ENCODE measurements at places on chromosomes 4 and X.

DNA sequence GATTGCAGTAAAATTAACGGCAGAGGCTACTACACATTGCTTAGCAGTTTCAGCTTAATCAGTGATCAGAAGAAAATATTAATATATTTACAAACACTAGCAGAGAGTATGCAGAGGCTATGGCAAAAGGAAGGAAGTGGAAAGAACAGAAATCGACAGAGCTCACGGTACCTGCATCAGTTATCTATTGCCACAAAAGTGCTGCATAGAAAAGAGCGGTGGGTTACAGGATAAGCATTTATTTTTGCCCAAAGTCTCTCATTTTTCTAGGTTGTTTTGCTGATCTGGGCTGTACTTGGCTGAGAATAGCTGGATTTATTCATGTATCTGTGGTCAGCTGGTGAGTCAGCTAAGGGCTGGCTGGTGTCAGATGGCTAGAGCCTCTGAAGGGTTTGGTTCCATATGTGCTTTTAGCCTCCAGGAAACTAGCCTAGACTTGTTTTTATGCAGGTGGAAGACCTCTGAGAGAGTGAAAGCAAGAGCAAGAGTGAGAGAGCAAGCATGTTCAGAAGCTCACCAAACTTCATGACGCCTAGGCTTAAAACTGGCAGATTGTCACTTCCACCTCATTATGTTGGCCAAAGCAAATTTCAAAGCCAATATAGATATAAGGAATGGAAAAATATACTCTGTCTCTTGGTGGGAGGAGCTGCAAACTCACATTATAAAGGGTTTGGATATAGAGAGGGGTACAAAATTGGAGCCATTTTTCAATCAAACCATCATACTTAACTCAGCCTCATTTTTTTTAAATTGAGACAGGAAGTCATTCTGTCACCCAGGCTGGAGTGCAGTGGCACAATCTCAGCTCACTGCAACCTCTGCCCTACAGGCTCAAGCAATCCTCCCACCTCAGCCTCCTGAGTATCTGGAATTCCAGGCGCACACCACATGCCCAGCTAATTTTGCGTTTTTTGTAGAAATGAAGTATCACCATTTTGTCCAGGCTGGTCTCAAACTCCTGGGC, 153.2 kb upstream of the RPL34 start:
- no peak for DNase-seq

GRCh38 chrX:2823795-2824386, 4.8 kb upstream of the GYG2 start:
- no peak for DNase-seq

- DNase-seq: no peak
Observed at GRCh38 chr4:165364452-165365080, 14.2 kb upstream of the CPE start.

DNA sequence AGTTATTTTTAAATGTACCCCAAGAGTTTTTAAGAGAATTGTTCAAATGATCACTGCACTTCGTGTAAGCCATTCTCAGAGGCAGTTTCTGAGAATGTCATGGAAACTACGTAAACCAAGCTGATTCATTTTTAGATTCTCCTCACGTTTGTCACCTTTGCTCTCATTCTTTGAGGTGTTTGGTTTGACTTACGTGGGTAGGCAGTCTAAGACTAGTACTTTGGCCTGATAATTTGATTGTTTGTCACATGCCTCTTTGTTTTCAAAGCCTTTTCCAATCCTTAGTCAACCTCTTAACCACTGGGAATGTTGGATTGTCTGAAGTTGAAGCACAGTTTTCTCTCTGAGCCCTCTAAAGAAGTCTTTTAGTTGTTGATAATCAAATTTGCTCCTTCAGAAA, 10.5 kb downstream of the SEPTIN11 start:
- no peak for DNase-seq

DNA sequence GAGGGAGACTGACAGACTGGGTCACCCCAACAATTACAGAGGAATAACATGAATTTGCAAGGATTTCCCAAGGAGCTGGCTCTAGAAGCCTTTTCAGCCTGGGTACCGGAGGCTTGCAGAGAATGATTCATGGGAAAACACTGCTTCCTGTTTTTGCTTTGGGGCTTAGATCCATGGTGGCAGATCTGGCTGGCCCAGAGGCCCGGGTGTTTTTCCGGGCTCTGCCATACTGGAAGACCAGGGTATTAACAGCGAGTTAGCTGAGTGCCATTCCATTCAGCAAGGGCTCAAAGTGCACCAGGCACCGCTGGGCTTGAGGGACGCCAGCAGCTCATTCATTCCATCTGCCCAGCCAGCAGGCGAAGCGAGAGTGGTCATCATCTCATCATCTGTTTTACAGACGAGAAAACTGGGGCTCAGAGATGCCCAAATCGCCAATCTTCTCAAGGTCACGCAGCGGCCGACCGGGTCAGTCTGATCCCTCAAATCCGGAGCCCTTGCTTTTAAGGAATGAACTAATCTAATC, 1.3 kb downstream of the WDR1 start:
- no peak for DNase-seq

GRCh38 chrX:153820601-153821000, 9.7 kb downstream of the PDZD4 start:
- no peak for DNase-seq

DNA sequence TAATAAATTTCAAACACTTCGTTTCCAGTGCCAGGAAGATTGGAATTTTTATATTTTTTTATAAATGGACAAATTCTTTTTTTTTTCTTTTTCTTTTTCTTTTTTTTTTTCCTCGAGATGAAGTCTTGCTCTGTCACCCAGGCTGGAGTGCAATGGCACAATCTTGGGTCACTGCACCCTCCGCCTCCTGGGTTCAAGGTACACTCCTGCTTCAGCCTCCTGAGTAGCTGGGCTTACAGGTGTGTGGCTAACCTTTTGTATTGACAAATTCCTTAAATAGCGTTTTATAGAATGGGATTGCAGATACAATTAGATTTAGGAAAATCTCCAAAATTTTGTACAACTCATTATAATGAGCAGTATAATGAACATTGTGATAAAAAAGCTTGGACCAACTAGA, 328.9 kb downstream of the ARHGAP24 start:
- DNase-seq: no peak

DNA sequence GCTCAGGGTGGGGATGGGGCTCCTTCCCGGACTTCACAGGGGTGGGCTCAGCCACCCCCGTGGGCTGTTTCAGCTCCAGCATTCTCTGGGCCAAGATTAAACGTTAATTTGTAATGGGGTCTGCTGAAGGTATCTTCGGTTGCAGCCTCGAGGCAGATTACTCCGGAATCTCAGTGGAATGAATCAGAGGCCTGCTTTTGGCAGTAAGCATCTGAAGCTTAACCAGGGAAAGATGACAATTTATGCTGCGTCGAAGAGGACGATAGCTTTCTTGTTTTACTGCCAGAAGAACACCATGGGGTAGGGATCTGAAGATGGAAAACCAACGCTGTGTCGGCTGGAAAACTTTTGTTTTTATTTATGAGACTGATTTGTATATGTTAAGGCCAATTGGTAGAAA, 129.2 kb upstream of the MSX1 start:
- no peak for DNase-seq

- DNase-seq: no peak
Observed at GRCh38 chr4:143133977-143134376, 50.7 kb upstream of the USP38 start.

DNA sequence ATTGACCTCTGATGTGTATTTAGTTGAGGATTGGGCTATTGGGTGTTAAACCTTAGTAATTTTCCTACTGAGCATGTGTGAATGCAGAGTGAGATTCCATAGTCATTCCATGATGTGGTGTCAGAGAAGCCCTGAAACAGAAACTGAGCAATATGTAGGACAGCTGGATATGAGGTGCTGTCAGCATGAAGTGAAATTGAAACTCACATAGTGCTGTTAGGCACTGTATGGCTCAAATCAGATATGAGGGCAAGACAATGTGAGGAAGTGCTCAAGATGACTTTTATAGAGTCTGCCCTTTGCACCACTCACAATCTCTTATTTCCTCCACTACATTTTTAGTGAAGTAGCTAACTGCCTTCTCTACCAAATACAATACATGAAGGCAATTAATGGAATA, 188.3 kb downstream of the SH3BGRL start:
- DNase-seq: no peak

- no peak for DNase-seq
Observed at GRCh38 chrX:19866626-19867410, 20.6 kb downstream of the SH3KBP1 start.

GRCh38 chrX:63664083-63664482, 120.9 kb downstream of the ARHGEF9 start:
- DNase-seq: no peak

- DNase-seq: no peak
Observed at GRCh38 chrX:101385795-101386541, at the start of gene BTK. Gene BTK (minus strand): TSS chrX:101386191. CDS start chrX:101375284, 10,907 bp downstream.

DNA sequence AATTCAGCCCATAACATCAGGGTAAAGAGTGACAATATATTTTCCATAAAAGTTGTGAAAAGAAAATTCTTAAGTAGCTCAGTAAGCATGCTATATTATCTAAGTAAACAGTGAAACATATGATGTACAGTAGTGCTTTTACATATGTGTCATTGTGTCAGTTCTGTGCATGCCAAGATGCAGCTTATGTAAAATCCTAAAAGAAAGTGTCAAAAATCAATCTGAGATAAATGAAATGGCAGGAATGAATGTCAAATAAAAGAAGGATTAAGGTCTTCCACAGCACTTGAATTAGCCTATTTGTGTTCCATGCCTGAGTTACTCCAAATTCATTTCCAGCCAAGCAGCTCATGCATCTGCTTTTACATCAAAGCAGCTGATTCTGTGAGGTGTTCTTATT, 452.7 kb upstream of the HS3ST1 start:
- no peak for DNase-seq

DNA sequence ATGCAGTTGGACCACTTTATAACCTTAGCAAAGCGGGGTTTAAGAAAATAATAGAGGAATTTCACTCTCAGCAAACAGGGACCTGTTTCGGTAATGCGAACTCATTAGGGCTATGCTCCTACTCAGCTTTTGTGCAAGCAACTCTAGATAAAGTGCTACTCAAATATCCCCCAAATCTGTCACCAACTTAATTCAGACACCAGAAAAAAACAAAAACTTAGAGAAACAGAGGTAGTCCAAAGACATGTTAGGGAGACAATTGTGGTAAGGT, 123.0 kb downstream of the CAMK2D start:
- no peak for DNase-seq

DNA sequence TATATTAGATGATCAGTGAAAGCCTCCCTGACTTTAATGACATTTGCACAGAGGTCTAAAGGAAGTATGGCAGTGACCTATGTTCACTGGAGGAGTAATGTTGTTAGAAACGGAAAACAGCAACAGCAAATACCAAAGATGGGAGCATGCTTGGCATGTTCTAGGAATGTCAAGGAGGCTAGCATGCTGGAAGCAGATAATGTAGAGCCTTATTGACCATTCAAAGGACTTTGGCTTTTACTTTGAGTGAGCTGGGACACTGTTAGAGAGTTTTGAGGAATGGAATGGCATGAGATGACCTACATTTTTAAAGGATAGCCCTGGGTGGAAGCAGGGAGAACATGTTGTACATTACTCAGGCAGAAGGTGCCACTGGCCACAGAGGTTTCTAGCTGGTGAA, 6.0 kb downstream of the RPA4 start:
- DNase-seq: no peak

GRCh38 chr4:7783541-7783940, 156.1 kb downstream of the AFAP1 start:
- DNase-seq: no peak

DNA sequence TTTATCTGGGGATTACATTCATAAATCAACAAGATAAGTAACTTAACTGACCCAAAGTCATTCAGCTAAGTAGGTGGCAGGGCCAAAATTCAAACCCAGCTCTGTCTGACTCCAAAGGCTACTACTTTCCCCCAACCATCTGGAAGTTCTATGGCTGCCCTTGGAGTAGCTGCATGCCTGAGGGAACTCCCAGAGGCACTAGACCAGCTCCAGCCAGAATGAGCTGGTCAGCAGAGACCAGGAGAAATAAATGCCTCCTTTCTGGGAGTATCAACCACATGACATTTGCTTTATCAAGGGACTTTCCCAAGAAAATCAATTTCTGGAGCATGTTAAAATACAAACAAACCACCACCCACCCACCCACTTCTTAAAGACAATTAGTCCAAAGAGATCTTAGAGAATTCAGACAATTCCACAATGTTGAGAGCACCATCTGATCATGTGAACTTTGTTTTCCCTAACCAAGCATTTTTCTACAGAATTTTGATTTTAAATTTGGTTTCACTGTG, 180.5 kb downstream of the EFHC2 start:
- DNase-seq: no peak

GRCh38 chr4:3472411-3473141, 9.5 kb downstream of the DOK7 start:
- no peak for DNase-seq

GRCh38 chr4:153976954-153977353, 188.1 kb upstream of the SFRP2 start:
- no peak for DNase-seq

Data from stimulated activated CD4-positive, alpha-beta T cell treated with anti-CD3 and anti-CD28 coated beads, Interleukin-1b, Interleukin-23, amount 100 ng/mL, for 48 hours (primary cell).